ENCODE measurements at places on chromosomes 12 and 14.

DNA sequence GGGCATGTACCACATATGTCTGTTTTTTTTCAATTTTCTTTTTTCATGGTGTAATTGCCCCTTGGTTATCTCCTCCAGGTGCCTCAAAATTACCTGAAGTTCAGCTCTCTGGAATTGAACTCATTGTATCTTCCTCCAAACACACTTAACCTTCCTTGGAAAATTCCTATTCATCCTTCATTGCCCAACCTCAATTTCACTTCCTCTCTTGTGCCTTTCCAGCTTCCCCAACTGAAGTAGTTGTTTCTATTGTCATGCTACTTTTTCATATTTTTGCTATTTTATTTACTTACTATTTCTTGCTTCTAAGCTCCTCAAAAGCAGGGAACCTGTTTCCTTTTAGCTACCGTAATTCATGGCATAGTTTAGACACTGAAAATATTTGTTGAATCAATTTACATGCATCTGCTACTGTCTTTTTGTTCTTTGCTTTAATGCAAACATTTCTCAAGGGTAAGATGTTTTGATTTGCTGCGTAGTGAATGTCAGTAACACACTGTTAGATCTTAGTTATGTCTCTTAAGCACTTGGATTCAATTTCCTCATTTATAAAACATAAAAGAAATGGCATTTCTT is 37.0 kb upstream of the STXBP6 start:
- DNase-seq, result no peak

DNA sequence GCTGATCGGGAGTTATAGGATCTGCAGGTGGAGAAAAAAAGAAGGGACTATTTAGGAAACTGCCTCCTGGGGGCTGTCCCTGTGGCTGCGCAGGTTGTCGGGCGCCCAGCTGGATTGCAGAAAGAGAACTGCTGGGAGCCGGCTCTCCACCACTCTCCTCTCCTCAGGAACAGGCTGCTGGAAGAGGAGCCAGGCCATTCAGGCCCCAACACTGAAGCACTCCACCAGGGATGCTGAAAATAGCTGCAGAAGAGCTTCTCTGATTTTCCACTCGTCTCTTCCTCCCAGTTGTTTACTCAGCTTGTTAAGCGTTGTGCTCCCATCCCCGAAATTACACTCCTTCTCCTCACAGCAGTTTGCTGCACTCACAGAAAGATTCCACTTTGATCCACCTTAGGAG is 347.3 kb downstream of the GLT1D1 start:
- DNase-seq, result no peak

GRCh38 chr12:109289551-109289950 is 19.5 kb downstream of the FOXN4 start:
- no peak for DNase-seq

- no peak for DNase-seq
Measured at GRCh38 chr12:5391653-5392052, 40.3 kb upstream of the NTF3 start.

DNA sequence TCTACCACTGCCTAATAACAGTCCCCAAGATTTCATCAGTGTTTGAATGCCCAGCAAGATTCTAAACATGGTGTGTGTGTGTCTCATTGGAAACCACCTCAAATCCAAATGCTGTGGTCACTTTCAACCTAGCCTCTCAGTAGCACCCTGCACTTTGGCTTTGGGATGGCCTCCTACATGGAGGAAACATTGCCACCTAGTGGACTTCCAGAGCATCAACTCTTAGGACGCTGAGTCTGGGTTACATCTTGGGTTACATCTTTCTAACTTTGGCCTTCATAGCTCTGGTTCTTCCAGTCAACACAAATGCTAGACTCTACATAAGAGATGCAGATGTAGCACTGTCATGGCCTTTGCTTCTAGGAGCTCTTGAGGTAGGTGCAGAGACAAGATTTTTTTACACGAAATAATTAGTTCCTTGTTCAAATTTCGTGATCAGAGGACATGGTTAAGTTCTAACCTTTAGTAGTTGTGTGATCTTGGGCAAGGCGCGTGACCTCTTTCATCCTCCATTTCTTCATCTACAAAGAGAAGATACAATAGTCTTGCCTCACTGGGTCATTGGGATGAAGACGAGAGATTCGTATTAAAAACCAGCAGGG is 113.5 kb upstream of the VASH1 start:
- peak; percentile 38 for DNase-seq

- no peak for DNase-seq
Measured at GRCh38 chr14:38737686-38738407, 365.2 kb downstream of the SEC23A start.

DNA sequence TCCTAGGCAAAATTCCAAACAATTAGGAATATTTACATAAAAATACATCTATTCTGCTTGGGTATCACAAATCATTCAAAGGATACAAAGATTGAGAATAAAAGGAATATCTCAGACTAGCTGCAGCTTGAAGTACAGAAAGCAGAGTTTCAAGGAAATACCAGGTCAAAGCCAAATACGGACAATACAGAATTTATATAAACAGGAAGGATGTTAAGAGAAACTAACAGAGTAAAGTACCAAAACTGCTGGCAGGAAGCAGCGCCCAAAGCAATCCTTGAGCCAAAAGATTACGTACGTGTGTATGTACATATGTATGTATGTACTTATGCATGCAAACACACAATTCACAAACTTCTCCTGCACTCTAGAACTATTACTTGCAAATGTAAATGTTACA is 86.6 kb downstream of the PPP1R12A start:
- DNase-seq, result peak; percentile 73

GRCh38 chr12:120853188-120853587 is 51.0 kb downstream of the SPPL3 start:
- DNase-seq, result no peak

DNA sequence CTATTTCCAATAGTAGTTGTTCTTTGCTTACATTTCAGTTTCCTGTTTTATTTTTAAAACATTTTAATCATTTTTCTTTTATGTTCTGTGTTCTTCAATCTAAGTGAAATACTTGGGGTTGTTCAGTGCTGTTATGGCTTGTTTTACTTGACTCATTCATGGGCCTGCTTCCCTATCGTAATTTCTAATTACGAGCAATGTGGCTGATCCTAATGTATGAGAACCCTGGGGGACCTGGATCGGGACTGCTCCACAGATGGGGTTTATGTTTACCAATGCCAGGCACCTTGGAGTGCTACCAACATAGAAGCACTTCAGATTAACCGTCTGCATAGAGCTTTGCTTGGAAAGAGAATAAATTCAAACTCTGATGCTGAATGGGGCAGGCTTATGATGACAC is 29.8 kb downstream of the TECPR2 start:
- no peak for DNase-seq

DNA sequence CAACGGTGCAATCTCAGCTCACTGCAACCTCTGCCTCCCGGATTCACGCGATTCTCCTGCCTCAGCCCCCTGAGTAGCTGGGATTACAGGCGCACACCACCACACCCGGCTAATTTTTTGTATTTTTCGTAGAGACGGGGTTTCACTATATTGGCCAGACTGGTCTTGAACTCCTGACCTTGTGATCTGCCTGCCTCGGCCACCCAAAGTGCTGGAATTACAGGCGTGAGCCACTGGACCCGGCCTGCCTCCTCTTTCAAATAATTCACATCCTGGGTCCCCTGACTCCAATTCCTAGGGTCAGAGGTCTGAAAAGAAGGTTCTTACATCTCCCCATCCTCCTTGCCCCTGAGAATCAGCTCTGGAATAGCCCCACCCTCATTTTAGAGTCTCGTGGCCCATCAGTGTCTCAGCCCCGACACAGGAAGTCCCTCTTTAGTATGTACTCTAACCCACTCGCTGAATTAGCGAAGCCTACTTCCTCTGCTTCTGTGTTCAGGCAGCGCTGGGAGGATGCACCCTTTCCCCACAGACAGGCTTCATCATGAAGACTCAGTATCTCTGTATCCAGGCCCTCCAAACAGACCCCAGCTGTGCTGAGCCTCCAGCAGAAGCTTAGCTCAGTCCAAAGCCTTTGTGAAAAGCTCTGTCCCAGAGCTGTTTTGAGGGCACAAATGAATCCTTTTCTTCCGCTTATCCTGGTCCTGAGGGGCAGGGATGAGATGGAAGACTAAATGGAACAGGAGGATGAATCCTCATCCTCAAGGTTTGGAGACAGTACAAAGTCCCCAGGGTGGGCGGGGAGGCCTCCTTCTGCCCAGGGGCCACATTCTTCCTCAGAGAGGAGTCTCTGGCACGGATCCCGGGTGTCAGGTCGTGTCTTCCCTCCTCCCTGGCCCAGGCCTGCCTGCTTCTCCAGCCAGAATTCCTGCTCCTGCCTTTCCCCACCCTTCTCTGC is 3.5 kb downstream of the LPAR5 start:
- DNase-seq, result peak; percentile 17

- DNase-seq, result no peak
Measured at GRCh38 chr12:121455766-121456420, 56.0 kb downstream of the RNF34 start.
